ENCODE measurements at places on chromosomes 7 and 10.
A peak's percentile ranks its signal among the peaks of the same experiment; 100 is the strongest.

GRCh38 chr7:37176079-37176478 is 272.6 kb downstream of the ELMO1 start:
- DNase-seq, result no peak

- DNase-seq, result no peak
Observed at GRCh38 chr10:51100221-51100620, 25.9 kb downstream of the PRKG1 start.

GRCh38 chr7:138979226-138979979 is 1.8 kb downstream of the KIAA1549 start:
- DNase-seq, result no peak

DNA sequence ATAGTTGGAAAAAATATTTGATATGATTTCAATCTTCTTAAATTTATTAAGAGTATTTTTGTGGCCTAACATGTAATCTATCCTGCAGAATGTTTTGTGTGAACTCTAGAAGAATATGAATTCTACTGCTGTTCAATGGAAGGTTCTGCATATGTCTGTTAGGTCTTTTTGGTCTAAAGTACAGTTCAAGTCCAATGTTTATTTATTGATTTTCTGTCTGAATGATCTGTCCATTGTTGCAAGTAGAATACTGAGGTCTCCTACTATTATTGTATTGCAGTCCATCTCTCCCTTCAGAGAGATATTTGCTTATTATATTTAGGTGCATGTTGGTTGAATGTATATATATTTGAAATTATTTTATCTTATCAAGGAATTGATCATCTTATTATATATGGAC is 18.9 kb upstream of the DYNC1I1 start:
- no peak for DNase-seq

- DNase-seq, result peak; percentile 76
Observed at GRCh38 chr7:18846765-18847215, 270.6 kb downstream of the TWIST1 start.

GRCh38 chr10:89923661-89924060 is 222.3 kb downstream of the KIF20B start:
- no peak for DNase-seq

DNA sequence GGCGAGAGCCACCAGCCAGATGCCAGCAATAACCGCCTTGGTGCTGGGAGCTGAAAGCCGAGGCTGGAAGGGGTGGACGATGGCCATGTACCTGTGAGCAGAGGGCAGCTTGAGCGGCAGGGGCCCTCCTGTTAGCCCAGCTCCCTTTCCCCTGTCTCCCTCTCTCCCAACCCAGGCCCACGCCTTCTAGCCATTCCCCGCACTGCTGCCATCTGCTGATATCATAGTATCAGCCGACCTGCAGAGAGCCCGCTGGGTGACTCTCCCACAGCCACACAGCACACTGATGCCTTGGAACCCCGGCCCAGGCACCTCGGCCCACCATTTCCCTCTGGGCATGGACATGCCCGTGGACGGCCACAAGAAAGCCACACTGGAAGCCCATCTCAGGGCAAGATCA is 1.7 kb downstream of the TACR2 start:
- no peak for DNase-seq

DNA sequence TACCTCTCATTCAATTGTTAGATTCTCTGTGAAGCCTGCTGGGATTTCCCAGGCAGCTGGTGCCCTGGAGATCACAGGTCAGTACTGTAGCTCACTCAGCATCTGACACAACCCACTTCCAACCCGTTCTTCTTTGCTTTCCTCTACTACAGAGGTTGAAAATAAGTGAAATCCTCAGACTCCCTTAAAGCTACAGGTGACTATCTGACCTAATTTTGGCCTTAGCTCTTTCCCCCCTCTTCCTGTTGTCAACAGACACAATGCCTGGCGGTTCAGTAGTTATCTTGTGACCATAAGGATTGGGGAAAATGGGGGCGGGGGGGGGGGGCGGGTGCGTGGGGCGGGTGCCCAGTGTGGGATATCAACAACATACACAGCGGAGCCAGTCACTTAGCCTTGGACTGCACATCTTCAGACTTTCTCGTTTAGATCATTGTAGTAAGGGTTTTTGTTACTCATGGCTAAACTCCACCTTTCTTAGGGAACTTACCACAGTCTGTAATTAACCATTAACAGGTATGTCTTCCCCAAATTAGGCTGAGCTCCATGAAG is 37.8 kb downstream of the MTPN start:
- DNase-seq, result no peak

GRCh38 chr7:125425506-125425905 is 495.9 kb upstream of the POT1 start:
- no peak for DNase-seq

DNA sequence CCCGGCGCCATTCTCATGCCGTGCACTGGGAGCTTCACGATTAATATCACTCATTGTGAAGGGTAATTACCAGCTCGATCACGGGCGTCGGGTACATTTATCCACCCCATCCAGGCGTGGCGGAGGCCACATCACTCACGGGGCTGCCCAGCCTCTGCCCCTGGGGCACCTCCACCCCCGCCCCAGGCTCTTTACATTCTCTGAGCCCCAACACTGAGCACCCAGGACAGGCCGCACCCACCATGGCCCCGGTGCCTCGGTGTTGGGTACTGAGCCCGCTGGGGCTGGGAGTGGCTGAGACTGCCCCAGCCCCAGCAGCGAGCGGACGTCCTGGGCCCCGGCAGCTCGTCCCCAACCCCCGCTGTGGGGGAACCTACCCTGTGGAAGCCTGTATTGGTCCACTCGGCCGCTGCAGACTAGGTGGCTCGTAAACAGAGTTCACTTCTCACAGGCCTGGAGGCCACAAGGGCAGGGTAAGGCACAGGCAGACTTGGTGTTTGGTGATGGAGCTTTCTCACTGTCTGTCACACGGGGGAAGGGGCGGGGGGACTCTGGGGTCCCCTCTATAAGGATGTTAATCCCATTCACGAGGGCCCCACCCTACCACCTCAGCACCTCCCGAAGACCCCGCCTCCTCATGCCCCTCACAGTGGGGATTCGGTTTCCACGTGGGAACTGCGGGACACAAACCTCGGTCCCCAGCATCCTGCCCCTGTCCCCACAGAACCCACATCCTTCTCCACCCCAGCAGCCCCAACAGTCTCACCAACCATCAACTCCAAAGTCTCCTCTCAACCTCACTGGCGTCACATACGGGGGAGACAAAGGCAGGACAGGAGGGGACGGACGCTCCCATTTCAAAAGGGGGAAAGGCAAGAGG is 184.1 kb downstream of the ELFN1 start:
- no peak for DNase-seq

DNA sequence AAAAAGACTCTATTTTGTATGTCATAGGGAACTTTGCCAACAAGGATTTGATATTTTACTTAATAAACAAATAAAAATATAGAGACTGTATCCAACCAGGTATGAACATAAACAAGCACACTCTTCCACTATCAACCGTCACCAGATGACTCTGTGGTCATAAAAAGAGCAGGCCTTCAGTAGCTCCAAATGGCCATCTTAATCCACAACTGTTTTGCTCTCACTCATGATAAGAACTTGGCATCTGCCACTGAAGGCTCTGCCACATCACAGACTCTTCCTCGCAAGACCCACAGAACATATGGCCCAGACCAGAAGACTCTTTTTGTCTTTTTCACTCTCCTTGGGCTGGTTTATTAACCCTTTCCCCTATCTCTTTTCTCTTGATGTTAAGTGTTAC is 98.7 kb upstream of the POM121L12 start:
- no peak for DNase-seq

Measured in AG09309 (cell line).